ENCODE measurements at places on chromosomes 6 and 20.

DNA sequence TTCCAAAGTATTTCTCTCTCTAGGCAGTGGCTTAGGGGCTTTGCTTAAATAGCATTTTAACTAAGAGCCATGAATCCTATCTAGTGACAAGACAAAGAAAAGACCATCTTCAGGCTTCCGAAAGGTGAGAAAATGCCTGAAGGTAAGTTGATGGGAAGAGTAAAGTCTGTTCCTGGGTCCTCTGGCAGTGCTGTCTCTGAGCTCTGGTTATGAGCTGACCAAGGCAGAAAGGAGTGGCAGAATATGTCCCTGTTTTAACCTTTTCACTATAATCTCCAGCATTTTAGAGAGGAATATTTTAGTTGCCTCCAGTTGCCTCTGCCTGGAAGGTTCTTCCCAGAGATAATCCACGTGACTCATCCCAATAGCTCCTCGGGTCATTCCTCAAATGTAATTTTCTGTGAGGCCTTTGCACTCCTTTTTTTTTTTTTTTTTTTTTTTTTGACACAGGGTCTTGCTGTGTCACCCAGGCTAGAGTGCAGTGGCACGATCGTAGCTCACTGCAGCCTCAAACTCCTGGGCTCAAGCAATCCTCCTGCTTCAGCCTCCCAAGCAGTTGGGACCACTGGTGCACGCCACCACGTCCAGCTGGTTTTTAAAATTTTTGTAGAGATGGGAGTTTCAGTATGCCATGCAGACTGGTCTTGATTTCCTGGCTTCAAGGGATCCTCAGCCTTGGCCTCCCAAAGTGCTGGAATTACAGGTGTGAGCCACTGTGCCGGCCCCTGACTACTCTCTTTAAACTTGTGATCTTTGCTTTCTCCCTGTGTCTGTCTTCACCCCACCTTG lies 3.7 kb upstream of the ARMH2 start:
- DNase-seq = no peak

GRCh38 chr20:61765081-61765870 lies 300.4 kb downstream of the TAF4 start:
- no peak for DNase-seq

DNA sequence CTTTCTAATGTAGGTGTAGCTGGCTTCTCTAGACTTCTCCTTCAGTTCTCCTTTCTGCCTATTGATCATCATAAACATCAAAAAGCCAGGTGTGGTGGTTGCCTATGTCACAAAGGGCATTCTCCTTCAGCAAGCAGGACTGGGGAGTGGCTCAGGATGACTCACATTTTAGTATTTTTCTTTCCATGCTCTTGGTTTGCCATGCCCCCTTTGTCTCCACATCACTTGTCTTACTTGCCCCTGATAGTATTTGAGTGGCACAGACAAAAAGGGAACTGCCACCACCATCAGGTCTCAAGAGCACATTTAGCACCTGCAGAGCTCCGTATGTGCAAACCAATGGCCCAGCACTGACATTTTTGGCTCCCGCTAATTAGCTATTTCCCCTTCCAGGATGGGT lies 698.8 kb downstream of the DHX35 start:
- no peak for DNase-seq

GRCh38 chr6:138817799-138818198 lies 21.9 kb downstream of the ECT2L start:
- DNase-seq = no peak

- DNase-seq = no peak
Observed at GRCh38 chr20:35446356-35447078, 8.5 kb upstream of the GDF5 start.

DNA sequence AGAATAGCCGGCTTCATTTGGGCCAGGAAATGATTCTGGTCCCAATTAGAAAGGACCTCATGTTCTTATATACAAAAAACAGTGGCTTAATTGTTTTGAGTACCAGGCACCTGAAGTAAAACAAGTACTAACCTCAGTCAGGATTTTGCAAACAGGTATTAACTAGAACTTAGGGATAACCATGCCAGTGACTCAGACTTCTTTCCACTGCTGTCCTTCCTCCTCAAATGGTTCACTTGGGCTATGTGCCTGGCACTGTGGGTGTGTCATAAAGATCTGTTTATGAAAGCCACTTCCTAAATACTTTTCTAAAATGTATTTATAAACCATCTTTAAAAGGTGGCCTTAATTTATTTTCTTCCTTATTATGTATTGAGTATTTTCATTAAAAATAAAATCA lies 10.7 kb downstream of the CLDN20 start:
- no peak for DNase-seq

DNA sequence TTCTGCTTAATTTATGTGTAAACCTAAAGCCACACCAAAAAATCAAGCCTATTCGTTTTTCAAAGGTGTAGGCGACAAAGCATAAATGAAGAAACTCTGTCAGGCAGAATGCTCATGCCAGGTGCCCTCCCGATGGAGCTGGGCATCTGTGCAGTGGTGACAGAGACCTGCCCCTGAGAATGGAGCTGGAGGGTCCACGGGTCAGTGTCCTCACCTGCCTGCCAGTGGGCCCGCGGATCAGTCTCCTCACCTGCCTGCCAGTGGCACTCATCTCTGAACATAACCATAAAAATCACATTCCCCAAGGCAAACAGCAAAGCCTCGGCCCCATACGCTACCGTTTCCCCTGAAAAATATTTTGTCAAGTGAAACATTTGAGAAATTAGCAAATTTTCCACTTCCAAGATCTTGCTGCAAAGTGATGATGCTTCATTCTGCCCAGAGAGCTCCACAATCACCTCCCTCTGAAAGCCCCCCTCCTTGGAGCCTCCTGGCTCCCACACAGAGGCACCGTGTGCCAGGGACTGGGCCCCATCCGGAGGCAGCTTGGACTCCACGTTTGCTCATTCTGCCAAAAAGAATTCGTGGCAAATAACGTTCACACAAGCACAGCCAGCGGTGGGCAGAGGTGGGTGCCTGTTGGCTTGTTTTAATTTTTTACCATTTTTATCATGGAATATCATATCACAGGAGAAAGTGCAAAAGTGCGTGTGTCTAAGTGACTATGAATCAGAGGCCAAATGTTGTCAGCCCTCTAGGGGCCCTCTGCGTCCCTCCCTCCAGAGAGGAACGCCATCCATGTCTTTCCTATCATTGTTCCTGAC lies 88.8 kb downstream of the YTHDF1 start:
- DNase-seq = no peak

DNA sequence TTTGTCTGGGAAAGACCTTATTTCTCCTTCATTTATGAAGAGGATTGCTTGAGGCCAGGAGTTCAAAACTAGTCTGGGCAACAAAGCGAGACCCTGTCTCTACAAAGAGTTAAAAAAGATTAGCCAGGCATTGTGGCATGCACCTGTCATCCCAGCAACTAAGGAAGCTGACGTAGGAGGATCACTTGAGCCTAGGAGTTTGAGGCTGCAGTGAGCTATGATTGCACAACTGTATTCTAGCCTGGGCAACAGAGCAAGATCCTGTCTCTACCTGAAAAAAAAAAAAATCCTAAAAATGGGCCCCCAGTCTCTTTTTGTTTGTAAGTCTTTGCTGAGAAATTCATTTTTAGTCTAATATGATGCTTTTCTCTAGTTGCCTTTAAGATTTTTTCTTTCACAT lies 29.2 kb upstream of the EIF2S2 start:
- no peak for DNase-seq

- no peak for DNase-seq
Observed at GRCh38 chr6:51129043-51129442, 310.4 kb downstream of the TFAP2B start.

DNA sequence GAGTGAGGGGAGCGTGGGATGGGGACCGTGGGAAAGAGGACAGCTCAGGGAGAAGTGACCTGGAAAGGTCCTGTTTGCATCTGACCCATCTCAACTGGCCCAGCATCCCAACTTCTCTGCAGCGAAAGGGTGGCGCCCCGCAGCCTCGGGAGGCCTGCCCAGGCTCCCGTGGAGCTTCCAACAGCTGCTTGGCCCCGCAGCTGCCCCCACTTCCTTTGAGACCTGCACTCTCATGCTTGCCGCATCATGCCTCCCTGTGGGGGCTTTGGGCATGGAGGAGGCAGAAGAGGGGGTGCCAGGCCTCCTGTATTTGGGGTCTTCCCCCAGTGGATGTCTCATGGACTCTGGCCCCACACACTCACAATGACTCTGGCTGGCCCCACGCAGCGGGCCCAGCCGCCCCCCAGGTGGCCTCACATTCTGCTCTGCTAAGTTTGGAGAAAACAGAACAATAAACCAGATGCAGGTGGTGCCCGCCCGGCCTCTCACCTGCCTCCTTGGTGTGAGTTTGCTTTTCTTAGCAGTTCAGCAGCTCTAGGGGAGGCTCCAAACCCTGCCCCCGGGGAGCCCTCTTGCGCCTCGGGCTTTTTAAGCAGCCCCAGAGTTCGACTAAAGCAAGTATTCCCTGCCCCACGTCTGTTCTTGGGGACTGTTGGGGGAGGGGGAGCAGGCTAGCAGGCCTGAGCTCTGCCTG lies 40.7 kb downstream of the CPXM1 start:
- DNase-seq = no peak

GRCh38 chr6:124226396-124226795 lies 422.7 kb downstream of the NKAIN2 start:
- no peak for DNase-seq

DNA sequence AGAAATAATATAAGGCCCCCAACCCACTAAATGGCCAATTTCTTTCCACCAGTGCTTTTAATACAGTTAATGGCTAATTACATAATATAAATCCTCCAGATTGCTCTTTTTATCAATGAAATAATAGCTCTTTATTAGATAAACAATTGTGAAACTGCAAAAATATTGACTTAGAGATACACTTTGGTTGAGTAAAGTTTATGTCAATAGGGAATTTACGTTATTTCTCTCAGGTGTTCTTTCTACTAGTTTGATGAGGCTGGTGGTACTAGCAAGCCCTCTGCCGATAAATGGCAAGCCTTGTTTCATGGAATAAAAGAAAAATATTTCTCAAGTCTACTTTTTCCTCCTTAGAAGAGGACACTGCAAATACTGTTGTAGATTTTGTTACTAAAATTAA lies 18.9 kb downstream of the RFX6 start:
- DNase-seq = no peak
